ENCODE measurements at places on chromosomes 16 and 17.

GRCh38 chr17:66441101-66441661 lies 138.8 kb downstream of the PRKCA start:
- H3K4me3 ChIP-seq, result no peak overlapping the region
- H3K36me3 ChIP-seq, result no peaks in the 10 kb centered on the region
- no peaks in the 10 kb centered on the region for H3K27me3 ChIP-seq
- no peak for DNase-seq
- no peak overlapping the region for H3K27ac ChIP-seq

DNA sequence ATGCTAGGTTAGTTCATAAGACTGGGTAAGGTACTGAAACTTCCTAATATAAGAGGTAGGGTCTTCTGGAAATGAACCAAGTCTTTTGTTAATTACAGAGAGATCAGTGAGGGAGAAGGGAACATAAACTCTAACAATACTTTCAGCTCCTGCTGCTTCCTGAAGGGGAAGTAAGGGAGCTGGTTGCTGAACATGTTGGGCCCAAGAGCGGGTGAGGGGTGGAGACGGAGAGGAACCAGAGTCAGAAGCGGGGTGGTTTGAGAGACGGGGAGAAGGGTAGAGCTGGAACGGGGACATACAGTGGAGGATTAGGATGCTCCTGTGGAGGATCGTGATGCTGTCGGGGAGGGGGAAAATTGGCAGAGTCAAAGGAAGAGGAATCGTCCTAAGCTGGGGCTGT lies 11.5 kb upstream of the ZNF747 start:
- H3K27me3 ChIP-seq, result no peaks in the 10 kb centered on the region
- no peak overlapping the region for H3K27ac ChIP-seq
- H3K4me3 ChIP-seq, result no peak overlapping the region

DNA sequence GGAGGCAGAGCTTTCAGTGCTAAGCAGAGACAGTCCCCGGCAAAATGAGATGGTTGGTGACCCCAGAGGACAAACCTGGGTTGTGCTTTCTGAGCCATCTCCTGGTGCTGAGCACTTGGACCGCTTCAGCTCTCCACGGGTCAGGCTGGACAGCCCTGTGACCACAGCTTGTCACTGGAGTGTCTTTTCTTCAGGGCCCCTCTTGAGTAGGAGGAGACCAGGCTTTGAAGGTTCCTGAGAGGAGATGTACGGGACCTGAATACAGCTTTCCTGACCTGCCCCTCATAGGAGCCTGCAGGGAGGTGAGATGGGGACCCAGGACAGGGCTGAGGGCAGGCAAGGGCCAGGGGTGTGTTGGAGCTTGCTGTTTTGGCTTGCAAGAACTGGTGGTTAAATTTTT lies 17.8 kb upstream of the ADGRG1 start:
- no peaks in the 10 kb centered on the region for H3K27me3 ChIP-seq
- no peaks in the 10 kb centered on the region for H3K36me3 ChIP-seq
- no peak overlapping the region for H3K27ac ChIP-seq

GRCh38 chr16:54750249-54750648 lies 180.4 kb upstream of the IRX5 start:
- DNase-seq, result no peak
- H3K27ac ChIP-seq, result no peak overlapping the region
- no peaks in the 10 kb centered on the region for H3K27me3 ChIP-seq
- H3K4me1 ChIP-seq, result no peaks in the 10 kb centered on the region
- no peaks in the 10 kb centered on the region for H3K36me3 ChIP-seq

DNA sequence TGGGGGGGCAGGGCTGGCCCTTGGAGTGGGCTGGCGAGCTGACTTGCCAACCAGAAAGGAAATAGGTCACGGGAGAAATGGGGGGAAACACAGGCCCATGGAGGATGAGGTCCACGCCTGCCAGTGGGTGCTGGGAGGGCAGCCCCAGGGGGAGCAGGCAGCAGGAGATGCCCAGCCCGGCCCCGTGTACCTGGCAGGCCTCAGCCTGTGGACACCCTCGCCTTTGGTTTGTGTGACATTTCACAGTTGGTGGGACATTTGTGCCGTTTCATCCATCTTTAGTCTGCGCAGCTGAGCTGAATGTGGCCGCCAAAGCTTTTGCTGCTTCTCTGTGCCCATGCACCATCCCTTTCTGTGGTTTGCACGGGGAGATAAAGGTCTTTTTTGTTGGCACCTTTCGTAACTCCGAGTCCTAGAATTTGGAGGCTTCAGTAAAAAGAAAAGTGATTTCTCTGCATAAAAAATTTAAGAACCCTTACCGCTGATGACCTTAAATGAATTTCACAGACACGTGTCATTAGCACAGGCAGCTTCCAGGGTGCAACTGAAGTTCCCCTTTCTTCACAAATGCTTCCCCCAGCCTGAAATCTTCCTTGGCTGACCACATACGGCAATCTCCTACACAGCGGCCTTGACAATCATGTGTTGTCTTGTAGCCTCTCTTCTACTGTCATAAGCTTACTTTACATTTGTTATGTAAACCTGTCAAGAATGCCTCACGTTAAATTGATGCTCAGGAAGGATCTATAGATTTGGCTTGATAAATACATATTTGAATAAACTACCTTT lies 193.6 kb downstream of the RPTOR start:
- H3K4me1 ChIP-seq, result peaks cover 5% of the 10 kb centered on the region
- H3K4me3 ChIP-seq, result no peak overlapping the region
- no peak for DNase-seq

- no peak overlapping the region for H3K27ac ChIP-seq
- no peaks in the 10 kb centered on the region for H3K36me3 ChIP-seq
- peaks cover 2% of the 10 kb centered on the region for H3K4me1 ChIP-seq
- H3K4me3 ChIP-seq, result no peak overlapping the region
- H3K27me3 ChIP-seq, result no peaks in the 10 kb centered on the region
Measured at GRCh38 chr16:12086822-12087221, 110.3 kb downstream of the SNX29 start.

DNA sequence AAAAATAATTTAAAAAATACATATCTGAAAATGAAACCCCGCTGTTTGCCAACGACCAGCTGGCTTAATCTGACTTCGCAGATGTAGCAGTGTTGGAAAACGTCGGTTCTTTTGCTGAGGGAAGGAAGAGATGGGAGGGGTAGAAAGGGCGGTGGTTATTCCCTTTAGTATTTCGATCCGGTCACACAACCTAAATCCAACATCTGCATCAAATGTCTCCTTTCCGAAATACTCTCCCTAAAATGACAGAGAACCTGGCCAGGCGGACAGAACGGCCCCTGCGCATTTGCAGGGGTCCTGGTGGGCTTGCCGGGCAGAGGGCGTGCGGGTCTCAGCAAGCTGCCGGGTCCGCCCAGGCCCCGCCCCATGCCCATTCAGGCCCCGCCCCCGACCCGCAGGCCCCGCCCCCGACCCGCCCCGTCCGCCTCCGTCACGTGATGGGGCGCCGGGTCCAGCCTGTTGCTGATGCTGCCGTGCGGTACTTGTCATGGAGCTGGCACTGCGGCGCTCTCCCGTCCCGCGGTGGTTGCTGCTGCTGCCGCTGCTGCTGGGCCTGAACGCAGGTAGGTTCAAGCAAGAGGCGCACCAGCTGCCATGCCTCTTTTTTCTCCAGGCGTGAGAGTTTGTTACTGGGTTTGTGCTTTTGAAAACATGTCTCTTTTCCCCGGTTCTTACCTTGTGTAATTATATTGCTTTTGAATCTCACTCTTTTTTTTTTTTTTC lies at the start of gene SCPEP1:
TSS of gene SCPEP1 (plus strand) at position 459 of the 723 bp plus-strand sequence. CDS start at position 488, 29 bp downstream.
- peak; percentile 90 for DNase-seq
- peaks cover 24% of the 10 kb centered on the region for H3K27me3 ChIP-seq
- H3K36me3 ChIP-seq, result no peaks in the 10 kb centered on the region
- H3K4me1 ChIP-seq, result peaks cover 7% of the 10 kb centered on the region

GRCh38 chr16:23523876-23524385 lies 13.6 kb upstream of the GGA2 start:
- H3K36me3 ChIP-seq, result peaks cover 63% of the 10 kb centered on the region
- H3K27ac ChIP-seq, result no peak overlapping the region
- H3K27me3 ChIP-seq, result no peaks in the 10 kb centered on the region
- no peak for DNase-seq

DNA sequence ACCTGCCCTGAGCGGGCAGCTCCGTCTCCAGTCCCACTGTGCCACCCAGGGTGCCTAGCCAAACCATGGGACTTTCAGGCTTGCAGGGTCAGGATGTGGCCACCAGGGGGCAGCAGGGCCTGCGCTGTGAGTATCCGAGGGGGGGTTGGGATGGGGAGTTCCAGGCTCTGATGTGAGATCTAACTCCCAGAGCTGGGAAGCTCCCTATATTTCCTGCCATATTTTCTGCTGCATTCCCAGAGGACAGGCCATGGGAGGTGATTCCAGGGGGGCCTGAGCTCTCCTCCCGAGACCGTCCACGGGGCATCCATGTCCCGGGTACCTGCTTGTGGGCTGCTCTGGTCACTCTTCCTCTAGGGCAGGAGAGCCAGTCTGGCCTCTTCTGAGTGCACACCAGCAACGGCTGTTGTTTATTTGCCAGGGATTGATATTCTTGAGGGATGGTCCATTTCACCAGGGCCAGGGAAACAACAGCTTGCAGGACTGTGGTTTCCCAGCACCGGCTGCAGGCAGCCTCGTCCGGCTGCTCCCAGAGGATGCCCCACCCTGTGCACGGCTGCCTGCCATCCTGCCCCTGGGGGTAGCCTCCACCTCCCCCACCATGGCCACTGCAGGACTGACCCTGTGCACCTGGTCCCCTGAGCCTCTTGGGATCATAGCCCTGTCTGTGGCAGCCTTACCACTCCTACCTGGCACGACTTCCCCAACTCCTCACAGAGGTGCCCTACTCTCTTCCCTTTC lies 1.2 kb downstream of the GPR142 start:
- no peak overlapping the region for H3K4me3 ChIP-seq
- H3K27ac ChIP-seq, result no peak overlapping the region
- H3K4me1 ChIP-seq, result no peaks in the 10 kb centered on the region
- peaks cover 16% of the 10 kb centered on the region for H3K27me3 ChIP-seq
- H3K36me3 ChIP-seq, result no peaks in the 10 kb centered on the region

- H3K27ac ChIP-seq, result no peak overlapping the region
- DNase-seq, result no peak
- no peaks in the 10 kb centered on the region for H3K4me1 ChIP-seq
- peaks cover 12% of the 10 kb centered on the region for H3K27me3 ChIP-seq
Measured at GRCh38 chr17:4665027-4665426, 23.5 kb upstream of the ALOX15 start.

DNA sequence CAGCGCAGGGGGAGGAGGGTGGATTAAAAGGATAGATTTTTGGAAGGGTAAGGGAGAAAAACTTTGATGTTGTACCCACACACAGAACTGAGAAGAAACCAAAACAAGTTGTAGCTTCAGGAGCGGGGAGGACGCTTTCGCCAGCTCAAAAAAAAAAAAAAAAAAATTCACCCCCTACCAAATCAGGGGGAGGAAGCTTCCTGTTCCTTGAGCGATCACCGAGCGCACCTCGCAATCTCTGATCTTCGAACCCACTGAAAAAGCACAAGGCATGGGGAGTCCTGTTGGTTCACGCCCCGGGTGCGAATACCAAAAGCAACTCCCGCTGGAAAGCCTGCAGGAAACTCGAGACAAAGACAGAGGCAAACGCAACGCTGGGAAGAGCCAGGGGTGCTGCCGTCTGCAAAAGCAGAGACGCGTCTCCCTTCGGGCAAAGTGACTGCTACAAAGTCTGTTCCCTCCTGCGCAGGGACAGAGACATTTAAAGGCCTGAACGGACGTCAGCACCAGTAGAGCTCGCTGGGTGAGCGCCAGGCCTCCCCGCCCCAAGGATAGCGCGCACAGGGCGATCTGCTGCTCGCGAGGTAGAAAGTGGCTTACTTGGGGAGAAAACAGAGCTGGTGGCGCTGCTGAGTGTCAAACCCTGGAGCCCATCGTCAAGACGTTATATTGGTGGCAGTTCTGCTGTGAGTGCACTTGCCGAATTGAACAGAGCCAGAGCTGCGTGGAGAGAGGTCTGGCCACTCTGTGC lies 190.4 kb downstream of the USP22 start:
- H3K27ac ChIP-seq, result no peak overlapping the region
- H3K4me1 ChIP-seq, result no peaks in the 10 kb centered on the region
- no peak for DNase-seq

- no peak for DNase-seq
- H3K36me3 ChIP-seq, result no peaks in the 10 kb centered on the region
- no peaks in the 10 kb centered on the region for H3K4me1 ChIP-seq
- no peak overlapping the region for H3K4me3 ChIP-seq
Measured at GRCh38 chr16:88341551-88342290, 41.0 kb upstream of the ZNF469 start.

GRCh38 chr17:3919123-3919624 lies 2.9 kb upstream of the P2RX1 start:
- 0 out of 2 replicates have a peak, but pooled peaks cover 2% of the 10 kb centered on the region for H3K36me3 ChIP-seq
- no peak overlapping the region for H3K4me3 ChIP-seq
- no peak overlapping the region for H3K27ac ChIP-seq
- no peak for DNase-seq
- no peaks in the 10 kb centered on the region for H3K27me3 ChIP-seq

DNA sequence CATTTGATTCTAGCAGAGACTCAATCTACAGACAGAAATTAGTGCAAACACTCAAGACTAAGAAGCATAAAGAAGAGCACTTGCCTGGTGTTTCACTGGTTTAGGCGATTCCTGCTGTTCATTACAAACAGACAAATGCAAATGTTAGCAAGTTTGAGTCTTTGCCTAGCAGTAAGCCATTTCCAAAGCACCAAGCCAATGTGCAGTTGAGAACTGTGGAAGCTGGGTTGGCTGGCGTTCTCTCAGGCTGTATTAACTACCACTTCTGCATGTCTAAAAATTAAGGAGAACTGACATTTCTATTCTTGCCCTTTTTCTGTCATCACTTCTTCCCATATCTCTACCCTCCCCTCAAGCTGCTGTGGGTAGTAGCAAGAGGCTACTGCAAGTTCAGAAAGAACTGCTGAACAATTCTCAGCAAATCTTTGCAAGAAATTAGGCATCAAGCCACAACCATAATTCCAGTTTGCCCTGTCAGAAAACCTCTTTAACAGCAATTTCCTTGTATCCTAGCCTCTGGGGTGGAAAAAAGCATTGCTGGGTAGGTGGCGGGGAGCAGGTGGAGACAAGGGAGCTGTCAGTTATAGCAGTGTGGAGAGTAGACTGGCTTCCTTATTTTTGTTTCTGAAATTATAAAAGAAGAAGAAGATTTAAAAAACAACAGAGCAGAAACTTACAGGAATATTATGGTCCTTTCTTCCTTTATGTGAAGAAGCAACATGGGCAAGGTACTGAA lies 53.8 kb downstream of the MYH10 start:
- no peaks in the 10 kb centered on the region for H3K27me3 ChIP-seq
- peaks cover 35% of the 10 kb centered on the region for H3K36me3 ChIP-seq
- no peaks in the 10 kb centered on the region for H3K4me1 ChIP-seq

DNA sequence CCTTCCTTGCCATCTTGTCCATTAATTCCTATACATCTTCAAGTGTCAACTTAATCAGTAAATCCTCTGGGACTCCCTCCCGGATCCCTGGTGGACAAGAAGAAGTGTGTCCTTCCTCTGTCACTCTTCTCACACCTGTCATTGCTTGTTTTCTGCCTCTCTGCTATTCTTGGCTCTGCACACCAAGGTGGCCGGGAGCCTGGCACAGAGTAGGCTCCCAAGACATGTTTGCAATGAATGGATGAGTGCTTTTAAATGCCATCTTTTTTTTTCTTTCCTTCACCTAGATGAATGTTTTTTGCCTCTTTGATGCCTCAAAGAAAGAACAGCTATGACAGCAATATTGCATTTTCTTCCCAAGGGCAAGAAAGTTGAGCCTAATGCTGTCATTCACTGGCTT lies 58.0 kb upstream of the CLEC18A start:
- DNase-seq, result no peak
- peaks cover 7% of the 10 kb centered on the region for H3K4me1 ChIP-seq
- no peak overlapping the region for H3K27ac ChIP-seq
- H3K4me3 ChIP-seq, result no peak overlapping the region
- H3K27me3 ChIP-seq, result no peaks in the 10 kb centered on the region

- H3K27me3 ChIP-seq, result no peaks in the 10 kb centered on the region
- no peak for DNase-seq
- H3K27ac ChIP-seq, result no peak overlapping the region
- no peak overlapping the region for H3K4me3 ChIP-seq
- no peaks in the 10 kb centered on the region for H3K4me1 ChIP-seq
- no peaks in the 10 kb centered on the region for H3K36me3 ChIP-seq
Measured at GRCh38 chr16:54847207-54847606, 83.5 kb upstream of the IRX5 start.
